AG08396 (cell line): ENCODE measurements at places on chromosomes 4 and X.
A peak's percentile ranks its signal among the peaks of the same experiment; 100 is the strongest.

GRCh38 chr4:120683897-120684540, 238.5 kb downstream of the PRDM5 start:
- DNase-seq = no peak

GRCh38 chr4:146243141-146243882, 29.0 kb downstream of the REELD1 start:
- peak; percentile 34 for DNase-seq

GRCh38 chr4:165621983-165622382, 243.2 kb downstream of the CPE start:
- DNase-seq = no peak

DNA sequence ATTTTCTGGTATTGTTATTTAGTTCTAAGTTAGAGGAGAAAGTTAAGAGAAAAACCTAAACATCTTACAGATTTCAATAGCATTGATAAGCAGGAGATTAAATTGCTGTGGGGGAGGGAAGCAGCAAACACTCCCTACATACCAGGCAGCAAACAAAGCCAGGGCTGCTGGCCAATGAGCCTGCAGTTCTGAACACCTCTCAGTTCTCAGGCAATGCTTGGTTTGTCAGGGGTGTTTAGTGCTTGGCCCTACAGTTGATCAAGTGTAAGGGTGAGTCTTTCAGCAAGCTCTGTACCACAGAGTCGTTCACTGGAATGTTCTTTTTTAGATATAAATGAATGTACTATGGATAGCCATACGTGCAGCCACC, 38.6 kb downstream of the EGFL6 start:
- DNase-seq = no peak
